Stimulated activated naive CD8-positive, alpha-beta T cell treated with anti-CD3 and anti-CD28 coated beads, Interleukin-15, Interleukin-2, amounts not matched to agents 100 U/mL and 50 U/mL, for 24 hours (primary cell): ENCODE measurements at places on chromosomes 6 and 20.
A peak's percentile ranks its signal among the peaks of the same experiment; 100 is the strongest.

GRCh38 chr6:100447081-100447899 lies 17.4 kb downstream of the SIM1 start:
- DNase-seq: no peak

- DNase-seq: no peak
Measured at GRCh38 chr20:49344975-49345374, 67.1 kb upstream of the ZNFX1 start.

DNA sequence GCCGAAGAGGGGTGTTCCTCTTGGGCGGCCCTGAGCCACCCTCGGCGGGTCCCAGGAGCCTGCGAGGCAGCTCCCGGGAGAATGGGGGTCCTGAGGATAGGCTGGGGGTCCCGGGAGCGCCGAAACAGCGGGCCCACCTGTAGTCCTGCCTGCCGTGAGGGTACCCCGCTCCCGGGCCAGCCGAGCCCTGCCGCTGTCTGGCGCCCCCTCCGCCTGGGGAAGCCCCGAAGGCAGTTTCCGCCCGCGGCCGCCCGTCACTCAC lies 280 bp downstream of the SPATA2 start:
- no peak for DNase-seq

GRCh38 chr6:85348643-85349042 lies 101.2 kb upstream of the NT5E start:
- no peak for DNase-seq

DNA sequence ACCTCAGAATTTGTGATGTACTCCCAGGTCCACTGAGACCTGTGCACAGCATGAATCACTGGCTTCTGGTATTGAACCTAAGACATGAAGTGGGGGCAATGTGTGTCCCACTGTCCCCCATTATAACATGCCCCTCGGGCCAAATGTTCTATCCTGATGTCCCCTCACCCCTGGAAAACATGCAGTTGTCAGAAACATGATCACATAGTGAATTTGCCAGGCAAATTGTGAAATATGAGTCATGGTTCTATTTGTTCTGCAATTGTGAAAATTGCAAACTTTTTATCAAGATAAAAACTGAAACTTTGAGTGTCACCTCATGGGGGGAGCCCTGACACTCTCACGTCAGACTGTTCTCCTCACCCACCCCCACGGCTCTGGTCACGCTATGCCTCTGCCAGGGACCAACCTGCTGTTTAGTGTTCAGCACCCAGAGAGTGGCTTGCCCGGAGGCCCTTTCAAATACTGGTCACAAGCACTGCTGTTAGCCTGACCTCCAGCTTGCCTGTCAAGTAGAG lies 305.3 kb downstream of the CLIC5 start:
- DNase-seq: peak; percentile 89

DNA sequence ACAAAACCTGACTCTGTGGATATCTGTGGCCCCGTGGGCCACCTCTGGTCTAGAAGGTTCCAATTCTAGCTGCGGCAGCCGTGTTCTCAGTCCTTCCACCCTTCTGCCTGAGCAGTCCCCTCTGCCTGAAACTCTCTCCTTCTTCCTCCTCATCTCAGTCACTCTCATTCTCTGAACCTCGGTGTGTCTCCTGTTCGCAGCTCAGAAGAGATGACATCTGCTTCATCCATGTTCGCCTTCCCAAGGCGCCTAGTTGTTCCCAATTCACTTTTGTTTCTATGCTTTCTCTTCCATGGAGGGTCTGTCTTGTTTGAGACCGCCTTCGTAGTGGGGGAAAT lies 95.5 kb downstream of the CEBPB start:
- no peak for DNase-seq

DNA sequence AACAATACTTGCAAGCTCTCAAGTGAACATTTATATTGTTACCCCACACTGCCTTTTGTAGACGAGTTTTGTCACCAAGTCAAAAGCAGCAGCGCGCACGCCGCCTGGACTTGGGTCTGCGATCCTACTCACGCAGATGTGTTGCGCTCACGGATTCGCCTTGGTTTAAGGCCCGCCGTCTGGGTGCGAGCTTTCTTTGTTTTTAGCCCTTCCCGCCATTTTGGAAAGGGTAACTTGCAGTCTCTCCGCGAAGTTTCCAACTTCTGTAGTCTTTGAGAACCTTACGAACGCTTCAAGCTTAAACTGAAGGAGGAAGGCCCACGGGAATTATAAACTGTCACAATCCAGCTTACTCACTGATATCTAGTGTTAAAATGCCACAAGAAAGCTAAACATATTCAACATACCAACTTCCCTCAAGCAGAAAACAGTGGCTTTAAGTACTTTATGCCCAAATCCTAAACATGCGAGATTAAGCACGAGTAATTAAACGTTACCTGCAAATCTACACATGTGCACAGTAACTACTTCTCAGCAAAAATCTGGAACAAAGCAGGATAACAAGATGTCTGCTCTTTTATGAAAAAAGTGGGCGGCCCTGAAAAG lies 80.4 kb upstream of the BTN3A2 start:
- peak; percentile 64 for DNase-seq

DNA sequence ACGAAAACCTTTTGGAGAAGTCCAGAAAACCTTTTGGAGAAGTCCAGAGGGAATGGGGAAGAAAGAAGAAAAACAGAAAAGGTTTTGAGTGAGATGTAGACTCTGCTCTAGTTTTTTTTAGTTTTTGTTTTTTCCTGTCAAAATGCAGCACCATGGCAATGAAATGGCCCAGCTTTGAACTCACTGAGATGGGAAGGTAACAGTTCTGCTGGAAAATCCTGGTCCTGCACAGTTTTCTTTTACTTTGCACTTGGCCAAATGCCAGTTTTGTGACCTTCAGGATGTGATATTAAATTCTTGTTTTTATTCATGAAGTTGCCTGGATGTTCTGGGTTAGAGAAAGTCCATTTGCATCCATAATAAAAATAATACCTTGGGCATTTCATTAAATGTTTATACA lies 145.7 kb downstream of the CFAP61 start:
- DNase-seq: no peak

GRCh38 chr20:836190-836589 lies 2.7 kb downstream of the FAM110A start:
- no peak for DNase-seq

DNA sequence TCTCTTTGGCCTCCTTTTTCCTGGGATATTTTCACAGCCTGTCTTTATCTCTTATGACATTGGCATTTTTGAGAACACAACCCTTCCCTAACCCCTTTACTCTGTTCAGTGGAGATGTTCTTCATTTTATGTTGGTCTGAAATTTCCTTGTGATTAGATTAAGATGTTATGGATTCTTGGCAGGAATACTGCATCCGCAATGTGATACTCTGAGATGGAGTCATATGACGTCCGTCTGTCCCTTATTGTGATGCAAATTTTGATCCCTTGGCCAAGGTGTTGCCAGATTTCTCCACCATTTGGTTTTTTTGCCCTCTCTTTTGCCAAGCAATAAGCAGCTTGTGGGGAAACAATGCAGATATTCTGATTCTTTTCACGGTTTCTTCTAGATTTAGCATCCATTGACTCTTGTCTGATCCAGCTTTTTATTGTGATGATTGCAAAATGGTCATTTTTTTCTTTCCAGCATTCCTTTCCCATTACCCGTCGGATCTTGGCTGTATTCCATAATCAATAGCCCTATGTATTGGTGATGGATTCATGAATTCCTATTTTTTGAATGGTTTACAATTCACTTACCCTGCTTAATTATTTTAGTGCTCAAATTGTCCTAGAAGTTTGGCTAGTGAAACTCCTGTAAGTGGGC lies 85.1 kb downstream of the NCOA3 start:
- no peak for DNase-seq

- no peak for DNase-seq
Measured at GRCh38 chr6:37830225-37830624, 10.7 kb downstream of the ZFAND3 start.
